ENCODE measurements at places on chromosomes 11 and 22. TPM values are rescaled to one million over a fixed set of nuclear protein-coding genes. Genes with fewer than 3 reads are reported as not detected.

The TRPC6 gene
- 1.00 TPM for total RNA-seq

The CREB3L1 gene
- 27.1 TPM for total RNA-seq

The RAPSN gene
- not detected for total RNA-seq

The MALAT1 gene
- total RNA-seq: 18,804 TPM

The SPA17 gene
- total RNA-seq: 26.1 TPM

The TRMU gene
- total RNA-seq: 30.4 TPM

The PANX3 gene
- not detected for total RNA-seq

The WNT11 gene
- not detected for total RNA-seq

The KCNE3 gene
- 5.2 TPM for total RNA-seq

Data from uterine smooth muscle cell (primary cell).